Upper lobe of left lung (tissue), 6 donors: ENCODE measurements at places on chromosomes 1 and 21. TPM values are rescaled to one million over a fixed set of nuclear protein-coding genes. Genes with fewer than 3 reads are reported as not detected.

DNA sequence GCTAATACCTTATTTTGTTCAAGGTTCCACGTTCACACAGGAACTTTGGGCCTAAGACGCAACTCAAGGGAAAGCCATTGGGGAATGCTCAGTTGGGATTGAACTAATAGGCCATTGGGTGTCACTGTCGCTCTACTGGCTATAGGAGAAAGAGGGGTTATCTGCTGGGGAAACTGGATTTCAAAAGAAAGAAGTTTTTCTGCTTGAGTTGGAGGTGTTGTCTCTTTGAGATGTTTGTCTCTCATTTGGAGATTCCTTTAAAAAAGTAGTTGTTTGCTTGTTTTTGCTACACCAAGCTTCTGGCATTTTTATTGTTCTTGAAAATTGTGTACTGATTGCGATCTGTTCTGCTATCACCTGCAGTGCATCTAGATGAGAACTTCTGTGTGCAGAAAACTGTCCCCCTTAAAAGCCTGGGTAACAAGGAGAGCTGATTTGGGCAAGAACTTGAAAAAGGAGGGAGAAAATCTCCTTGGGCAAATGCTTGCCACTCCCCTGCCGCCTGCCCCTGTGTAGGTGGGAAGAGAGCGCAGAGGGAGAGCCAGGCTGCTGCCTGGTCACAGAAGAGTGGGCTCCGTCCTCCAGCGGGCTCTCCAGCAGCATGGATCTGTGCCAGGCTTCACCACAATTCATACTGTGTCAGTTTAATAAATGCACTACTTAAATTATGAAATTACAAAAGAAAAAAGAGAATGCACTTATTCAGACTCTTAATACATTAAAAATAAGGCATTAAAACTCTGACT, 39.9 kb downstream of the PEX14 start:
- no peak for DNase-seq
- no peaks in the 10 kb centered on the region for H3K27me3 ChIP-seq
- peaks cover 53% of the 10 kb centered on the region for H3K4me1 ChIP-seq
- H3K36me3 ChIP-seq, result no peaks in the 10 kb centered on the region
- no peak overlapping the region for H3K4me3 ChIP-seq
- H3K27ac ChIP-seq, result peak overlapping the region; percentile 73

- H3K4me1 ChIP-seq, result no peaks in the 10 kb centered on the region
- no peak overlapping the region for H3K4me3 ChIP-seq
- no peak overlapping the region for H3K27ac ChIP-seq
- H3K36me3 ChIP-seq, result no peaks in the 10 kb centered on the region
- no peaks in the 10 kb centered on the region for H3K27me3 ChIP-seq
- no peak for DNase-seq
These were observed 40.1 kb upstream of the LRRC8D start for GRCh38 chr1:89780721-89781120.

DNA sequence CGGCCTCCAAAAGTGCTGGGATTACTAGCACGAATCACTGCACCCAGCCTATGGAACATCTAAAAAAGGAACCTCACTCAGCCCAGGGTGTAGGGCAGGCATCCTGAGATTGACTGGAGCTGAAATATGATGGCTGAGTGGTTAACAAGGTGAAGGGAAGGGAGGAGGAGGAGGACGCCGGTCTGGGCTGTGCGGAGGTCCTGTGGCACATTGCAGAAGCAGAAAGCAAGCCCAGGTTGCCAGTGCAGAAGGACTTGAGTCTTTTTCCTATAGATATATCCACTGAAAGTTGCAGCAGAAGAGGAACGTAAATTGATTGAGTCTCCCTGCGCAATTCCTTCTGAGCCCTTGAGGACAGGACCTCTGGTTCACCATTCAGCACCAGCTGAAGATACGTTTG, 1.5 kb upstream of the KIF17 start:
- H3K27me3 ChIP-seq, result no peaks in the 10 kb centered on the region
- no peak for DNase-seq
- peaks cover 16% of the 10 kb centered on the region for H3K4me1 ChIP-seq
- no peak overlapping the region for H3K4me3 ChIP-seq
- H3K36me3 ChIP-seq, result no peaks in the 10 kb centered on the region

GRCh38 chr1:166189126-166189525, 22.3 kb upstream of the FAM78B start:
- H3K36me3 ChIP-seq, result no peaks in the 10 kb centered on the region
- H3K27me3 ChIP-seq, result no peaks in the 10 kb centered on the region
- H3K4me1 ChIP-seq, result no peaks in the 10 kb centered on the region

NFASC gene
- total RNA-seq, result 7.3 TPM

DNA sequence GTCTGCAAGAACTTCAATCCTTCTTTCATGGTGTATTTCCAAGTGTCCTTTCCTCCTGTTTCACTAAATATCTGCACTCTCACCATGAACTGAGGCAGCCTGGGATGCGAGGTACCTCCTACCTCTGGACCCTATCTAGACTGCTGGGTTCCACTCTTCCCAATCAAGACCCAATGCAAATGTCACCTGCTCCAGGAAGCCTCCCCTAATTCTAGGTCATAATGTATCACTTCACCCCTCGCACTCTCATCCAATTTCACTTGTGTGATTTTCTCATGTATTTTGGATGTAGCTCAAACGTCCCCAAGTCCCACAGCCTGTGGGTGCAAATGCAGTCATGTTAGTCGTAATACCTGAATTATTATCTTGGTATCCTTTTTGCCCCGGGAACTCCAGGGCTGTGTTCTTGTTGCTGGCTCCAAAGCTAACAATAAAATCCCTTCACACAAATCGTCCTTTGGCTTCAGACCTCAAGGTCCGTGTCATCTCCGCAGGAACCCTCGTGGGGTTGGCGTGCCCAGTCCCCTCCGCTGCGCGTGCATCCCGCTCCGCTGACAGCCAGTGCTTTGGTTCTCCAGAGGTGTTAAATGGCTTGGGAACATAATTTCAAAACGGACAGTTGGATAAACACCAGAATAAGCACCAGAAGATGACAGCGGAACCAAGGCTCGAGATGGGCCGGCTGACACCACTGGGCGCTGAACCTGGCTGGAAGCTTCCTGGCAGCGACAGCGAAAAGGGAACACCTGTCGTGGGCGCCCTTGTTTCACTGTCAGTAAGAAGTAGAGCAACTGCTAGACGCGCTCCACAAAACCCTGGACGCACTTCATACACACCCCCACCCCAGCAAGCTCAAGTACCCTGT, 1.0 kb upstream of the BACH1 start:
- H3K36me3 ChIP-seq, result no peaks in the 10 kb centered on the region
- H3K4me1 ChIP-seq, result peaks cover 29% of the 10 kb centered on the region
- no peak for DNase-seq
- H3K4me3 ChIP-seq, result no peak overlapping the region

GRCh38 chr21:27569091-27569490, 602.2 kb upstream of the ADAMTS5 start:
- no peaks in the 10 kb centered on the region for H3K36me3 ChIP-seq
- no peak overlapping the region for H3K4me3 ChIP-seq
- H3K27ac ChIP-seq, result no peak overlapping the region
- DNase-seq, result no peak
- no peaks in the 10 kb centered on the region for H3K4me1 ChIP-seq

DNA sequence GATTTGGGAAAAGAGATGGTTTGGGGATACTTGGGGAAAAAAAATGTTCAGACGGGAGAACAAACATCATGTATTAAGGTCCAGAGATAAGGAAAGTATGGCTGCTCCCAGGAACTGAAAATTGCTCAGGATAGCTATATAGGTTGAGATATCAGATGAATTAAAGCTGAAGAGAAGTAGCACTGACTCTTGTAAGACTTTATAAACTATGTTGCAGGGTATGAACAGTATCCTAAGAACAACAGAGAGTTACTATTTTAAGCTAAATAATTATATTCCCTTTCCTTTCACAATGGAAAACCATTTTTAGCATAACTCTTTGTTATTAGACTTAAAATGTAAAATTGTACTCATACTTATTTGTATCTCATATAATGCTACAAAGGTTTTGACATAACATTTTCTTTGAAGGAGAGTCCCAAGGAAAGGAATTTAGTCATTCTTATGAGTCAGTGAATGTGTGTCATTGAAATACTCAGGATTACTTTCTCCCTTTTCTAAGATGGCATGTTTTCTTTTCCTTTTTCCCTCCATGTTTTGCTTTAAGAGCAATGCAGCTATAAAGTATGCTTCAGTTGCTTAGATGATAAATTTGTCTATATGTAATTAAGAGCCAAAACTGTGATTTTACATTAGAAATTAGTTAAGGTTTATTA, 139.4 kb upstream of the KIAA1614 start:
- no peaks in the 10 kb centered on the region for H3K27me3 ChIP-seq
- DNase-seq, result no peak
- no peaks in the 10 kb centered on the region for H3K36me3 ChIP-seq
- H3K4me3 ChIP-seq, result no peak overlapping the region

DNA sequence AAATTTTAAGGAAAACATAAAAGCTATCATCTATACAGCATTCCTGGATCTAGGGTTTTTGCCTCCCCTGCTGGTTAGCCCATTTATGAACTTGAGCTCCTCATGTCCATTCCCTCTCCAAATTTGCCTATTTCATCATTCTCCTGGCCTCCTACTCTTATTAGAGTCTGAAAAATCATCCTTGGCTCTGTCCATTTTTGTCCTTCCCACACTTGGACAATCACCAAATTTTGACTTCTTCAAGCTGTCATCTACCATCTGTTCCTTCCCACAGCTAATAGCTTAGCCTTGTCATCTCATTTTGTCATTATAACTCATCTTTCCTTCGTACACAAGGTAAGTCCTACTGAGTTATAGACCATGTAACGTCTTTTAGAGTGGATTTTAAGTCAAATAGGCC, 2.2 kb upstream of the HENMT1 start:
- no peaks in the 10 kb centered on the region for H3K36me3 ChIP-seq
- no peak overlapping the region for H3K4me3 ChIP-seq
- H3K27ac ChIP-seq, result no peak overlapping the region
- H3K27me3 ChIP-seq, result no peaks in the 10 kb centered on the region

DNA sequence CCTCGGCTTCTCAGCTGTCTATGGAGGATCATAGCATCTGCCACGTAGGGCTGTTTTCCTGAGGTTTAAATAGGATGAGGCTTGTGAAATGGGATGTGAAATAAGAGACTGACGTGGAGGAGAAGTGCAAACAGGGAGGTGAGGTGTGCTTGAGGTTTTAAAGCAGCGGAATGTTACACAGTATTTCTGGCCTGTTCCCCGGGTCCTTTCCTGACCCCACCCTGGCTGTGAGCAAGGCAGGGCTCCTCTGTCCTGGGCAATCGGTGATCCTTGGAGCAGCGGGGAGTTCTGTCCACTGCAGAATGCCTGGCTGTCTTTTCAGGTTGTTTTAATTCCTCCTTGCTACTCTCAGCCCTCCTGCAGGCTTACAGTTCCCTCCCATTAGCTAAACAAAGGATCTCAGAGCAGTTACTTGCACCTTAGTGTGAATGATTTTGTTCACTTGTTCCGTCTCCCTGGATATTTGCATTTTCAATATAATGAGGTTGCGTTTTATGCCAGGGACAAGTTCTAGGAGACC, 38.6 kb downstream of the LHX4 start:
- no peak for DNase-seq
- H3K27me3 ChIP-seq, result no peaks in the 10 kb centered on the region
- H3K4me3 ChIP-seq, result no peak overlapping the region
- peaks cover under 1% of the 10 kb centered on the region for H3K36me3 ChIP-seq
- no peak overlapping the region for H3K27ac ChIP-seq

ST6GALNAC5 gene
- 54.9 TPM for total RNA-seq

C4BPA gene
- total RNA-seq, result 272 TPM

PSEN2 gene
- total RNA-seq, result 35.3 TPM
